SHP77 (cell line): ENCODE measurements at places on chromosomes 5 and 9.

GRCh38 chr5:169004551-169004950 lies 296.4 kb downstream of the SLIT3 start:
- DNase-seq, result no peak

DNA sequence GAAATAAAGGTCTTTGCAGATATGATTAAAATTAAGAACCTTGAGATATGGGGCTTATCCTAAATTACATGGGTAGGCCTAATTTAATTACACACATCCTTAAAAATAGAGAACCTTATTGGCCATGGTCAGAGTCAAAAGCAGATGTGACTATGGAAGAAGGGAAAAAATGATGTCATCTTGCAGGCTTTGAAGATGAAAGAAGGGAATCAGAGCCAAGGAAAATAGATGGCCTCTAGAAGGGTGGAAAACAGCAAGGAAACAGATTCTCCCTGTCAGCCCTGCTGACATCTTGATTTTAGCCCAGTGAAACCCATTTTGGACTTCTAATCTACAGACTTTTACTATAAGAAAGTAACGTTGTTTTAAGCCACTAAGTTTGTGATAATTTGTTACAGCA lies 37.6 kb upstream of the KCNN2 start:
- no peak for DNase-seq

DNA sequence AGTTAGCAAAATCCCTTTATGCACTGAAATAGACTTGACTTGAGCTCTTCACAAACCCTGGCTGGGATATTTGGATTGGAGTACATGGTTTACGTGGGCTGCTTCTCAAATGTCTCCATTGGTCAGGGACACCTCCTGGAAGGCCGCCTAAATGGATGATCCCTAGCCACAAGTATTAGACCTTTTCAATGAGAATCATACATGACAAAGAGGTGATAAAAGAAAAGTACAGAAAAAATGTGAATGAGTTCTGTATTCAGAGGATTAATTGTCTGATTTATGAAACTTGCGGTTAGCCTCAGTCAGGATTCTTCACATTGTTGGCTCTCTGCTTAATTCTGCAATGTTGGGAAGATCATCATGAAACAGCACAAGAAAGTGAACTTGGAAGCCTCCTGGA lies 752.8 kb upstream of the ADAMTS16 start:
- DNase-seq, result no peak

- no peak for DNase-seq
Measured at GRCh38 chr9:133464638-133465037, 4.9 kb downstream of the CACFD1 start.

DNA sequence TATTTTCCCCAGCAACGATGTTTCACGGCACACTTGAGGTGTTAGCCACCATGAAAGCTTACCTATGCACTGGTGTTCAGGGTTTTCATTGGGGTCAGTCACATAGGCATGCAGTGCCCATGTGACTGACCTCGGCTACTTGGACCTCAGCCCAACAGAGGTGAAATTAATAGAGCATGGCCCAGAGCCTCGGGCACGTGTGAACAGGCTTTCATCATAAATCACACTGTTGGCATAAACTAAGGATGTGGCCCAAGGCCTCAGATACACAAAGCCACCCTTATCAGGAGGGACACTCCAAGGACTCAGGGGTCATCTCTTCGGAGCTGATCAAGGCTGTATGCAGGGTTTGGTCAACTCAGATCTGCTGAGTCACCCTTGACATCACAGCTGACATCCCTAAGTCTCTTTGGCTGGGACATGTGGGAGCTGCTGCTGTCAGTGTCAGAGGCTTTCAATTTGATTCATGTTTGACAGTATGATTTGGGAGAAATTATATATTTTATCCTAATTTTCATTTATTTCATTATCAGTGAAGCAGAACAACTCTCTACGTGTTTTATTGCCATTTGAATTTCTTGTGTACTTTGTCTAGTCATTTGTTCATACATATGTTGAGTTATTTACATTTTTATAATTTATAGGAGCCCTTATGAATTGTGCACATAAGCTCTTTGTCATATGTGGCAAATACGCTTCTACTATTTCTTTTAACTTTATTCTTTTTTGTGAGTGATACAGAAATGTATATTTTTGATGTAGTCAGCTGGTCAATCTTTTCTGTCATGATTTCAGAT lies 59.7 kb upstream of the ANKRD33B start:
- DNase-seq, result peak; percentile 73

- DNase-seq, result no peak
Measured at GRCh38 chr9:136192289-136193126, 12.4 kb downstream of the LHX3 start.

GRCh38 chr9:85291266-85291665 lies 450.5 kb downstream of the AGTPBP1 start:
- no peak for DNase-seq

GRCh38 chr9:119818726-119819435 lies 449.6 kb upstream of the BRINP1 start:
- DNase-seq, result no peak

DNA sequence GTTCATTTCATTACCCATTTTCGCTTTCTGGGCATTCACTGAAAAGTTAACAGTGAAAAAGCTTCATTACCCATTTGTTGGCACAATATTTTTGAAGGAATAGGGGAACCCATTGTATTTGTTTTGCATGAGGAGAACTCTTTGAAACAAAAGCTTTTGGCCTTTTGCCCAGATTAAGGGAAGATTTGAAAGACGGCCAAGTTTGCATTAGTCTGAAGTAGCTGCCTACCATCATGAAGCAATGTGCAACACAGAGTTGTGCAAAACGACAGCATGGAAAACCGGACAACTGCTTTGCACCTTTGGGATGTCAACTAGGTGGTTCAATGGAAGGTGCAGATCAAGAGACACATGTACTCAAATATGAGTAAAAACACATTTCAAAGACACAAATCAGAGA lies 84.9 kb downstream of the TRPM3 start:
- DNase-seq, result no peak

GRCh38 chr5:930866-931265 lies 38.2 kb downstream of the TRIP13 start:
- no peak for DNase-seq

DNA sequence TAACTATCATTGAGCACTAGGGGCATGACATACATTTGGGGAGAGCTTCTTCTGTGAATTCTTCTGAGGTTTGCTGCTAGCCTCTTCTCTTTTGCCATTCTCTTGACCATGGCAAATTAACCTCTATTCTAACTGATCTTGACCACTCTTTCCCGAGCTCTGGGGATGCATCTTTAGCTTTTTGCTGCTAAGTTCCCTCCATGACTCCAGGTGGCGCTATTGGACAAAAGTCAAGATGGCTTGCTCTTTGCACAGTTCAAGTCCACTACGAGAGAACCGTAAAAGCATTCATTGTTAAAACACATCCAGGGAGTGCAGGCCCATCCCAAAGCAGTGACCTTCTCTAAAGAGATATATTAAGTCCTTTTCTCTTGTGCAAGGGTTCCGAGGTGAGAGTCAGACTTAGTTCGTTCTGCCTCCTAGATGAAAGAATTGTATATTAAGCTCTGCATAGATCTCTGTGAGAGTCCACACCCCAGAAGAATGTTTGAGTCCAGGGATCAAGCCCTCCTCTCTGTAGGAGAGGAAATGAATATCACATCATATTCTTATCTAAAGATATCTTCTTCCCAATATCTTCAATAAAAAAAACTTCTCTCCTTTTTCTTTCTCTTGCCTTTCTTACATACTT lies 1152.9 kb upstream of the CDH6 start:
- DNase-seq, result peak; percentile 93

- DNase-seq, result no peak
Measured at GRCh38 chr9:71269859-71270258, 148.4 kb upstream of the TRPM3 start.

- DNase-seq, result peak; percentile 23
Measured at GRCh38 chr5:79803007-79803406, 113.4 kb downstream of the CMYA5 start.

- no peak for DNase-seq
Measured at GRCh38 chr9:76215066-76215465, 179.2 kb downstream of the RFK start.

DNA sequence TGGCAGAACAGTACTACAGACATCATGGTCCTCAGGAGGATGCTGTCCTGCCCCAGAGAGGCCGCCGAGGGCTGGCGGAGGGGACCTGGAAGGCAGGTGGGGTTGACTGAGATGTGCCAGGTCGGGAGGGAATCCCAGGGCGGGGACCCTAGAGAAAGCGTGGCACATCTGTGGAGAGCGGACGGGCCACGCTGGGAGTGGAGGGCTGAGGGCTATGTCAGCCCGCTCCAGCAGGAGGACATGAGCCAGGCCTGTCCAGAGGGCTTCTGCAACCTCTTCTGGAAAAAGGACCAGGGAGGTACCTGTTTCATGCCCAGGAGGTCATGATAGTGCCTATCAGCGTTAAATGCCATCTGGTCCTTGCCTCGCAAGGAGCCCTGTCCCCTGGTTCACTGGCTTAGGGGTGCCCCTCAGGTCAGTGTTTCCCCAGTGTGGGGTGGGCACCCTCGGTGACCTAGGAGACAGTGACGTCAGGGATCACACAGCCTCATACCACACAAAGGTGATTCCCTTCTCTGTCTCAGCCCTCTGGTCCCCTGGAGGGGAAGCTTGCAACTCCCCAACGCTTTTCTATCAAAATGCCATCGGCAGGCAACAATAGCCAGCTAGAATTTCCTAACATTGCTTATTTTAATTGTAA lies 103.6 kb upstream of the IER5L start:
- DNase-seq, result no peak

DNA sequence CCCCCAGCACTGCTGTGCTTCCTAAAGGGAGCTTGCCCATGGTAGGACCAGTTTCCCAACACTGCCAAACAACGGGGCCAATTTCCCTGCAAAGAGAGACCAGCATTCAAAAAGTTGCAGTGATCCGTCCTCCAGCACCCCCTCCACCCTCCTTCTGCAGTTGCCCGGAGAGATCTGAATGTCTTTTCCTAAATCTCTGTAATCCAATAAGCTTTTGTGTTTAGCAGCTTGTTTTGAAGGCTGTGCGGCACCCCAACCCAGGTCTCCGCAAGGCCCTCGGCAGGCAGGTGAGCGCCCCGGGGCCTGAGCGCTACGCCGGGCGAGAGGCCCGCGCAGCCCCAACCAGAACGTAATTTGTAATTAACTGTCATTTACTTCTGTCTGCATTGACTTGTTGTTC lies 366.9 kb upstream of the IRX2 start:
- DNase-seq, result no peak

GRCh38 chr9:98195671-98196070 lies 3.2 kb upstream of the CORO2A start:
- no peak for DNase-seq

DNA sequence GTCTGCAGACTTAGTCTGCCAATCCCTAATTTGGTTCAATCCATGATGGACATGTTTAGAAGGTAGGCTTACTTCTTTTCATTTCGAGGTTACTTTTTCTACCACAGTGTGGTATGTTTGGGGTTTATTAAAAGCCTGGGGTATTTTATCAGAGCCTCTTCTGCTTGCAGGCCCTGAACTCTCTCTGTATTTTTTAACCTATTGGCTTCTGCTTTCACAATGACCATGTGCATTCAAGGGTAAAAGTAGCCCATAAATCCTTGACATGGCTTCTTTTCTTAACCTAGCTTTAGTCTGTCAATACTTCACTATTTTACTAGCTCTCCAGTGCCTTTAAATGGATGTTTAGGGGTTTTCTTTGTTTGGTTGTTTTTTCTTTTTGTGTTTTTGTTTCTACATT lies 286.6 kb downstream of the FER start:
- no peak for DNase-seq

DNA sequence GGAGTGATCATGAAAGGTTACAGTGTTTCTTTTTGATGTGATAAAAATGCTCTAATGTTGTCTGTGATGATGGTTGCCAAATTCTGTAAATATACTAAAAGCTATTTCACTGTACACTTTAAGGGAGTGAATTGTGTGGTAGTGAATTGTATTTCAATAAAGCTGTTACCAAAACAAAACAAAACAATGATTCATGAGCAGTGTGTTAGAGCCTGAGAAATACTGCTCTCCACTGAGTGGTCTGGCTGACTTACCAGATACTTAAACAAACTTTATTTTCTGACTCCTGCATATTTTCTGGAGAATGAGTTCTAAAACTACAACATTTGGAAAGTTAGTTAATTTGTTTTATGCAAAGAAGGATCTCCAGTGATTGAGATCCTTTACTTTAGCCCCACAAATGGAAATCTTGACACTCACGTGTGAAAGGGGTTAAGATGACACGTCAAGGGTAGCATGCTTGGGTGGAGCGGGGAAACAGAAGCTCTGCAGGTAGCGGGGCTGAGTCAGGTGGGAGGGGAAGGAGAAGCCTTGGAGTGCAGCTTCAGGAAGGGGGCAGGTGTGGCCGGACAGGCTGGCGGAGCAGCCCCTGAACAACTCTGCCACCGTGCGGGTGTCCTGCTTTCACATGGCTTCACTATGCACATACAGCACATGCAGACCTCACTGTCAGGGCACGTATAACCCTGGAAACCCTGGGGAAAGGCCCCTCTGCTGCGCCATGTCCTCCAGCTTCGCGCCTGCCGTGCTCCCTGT lies 256.7 kb downstream of the IRX1 start:
- no peak for DNase-seq

GRCh38 chr9:99425124-99425523 lies 203.0 kb downstream of the SEC61B start:
- no peak for DNase-seq

DNA sequence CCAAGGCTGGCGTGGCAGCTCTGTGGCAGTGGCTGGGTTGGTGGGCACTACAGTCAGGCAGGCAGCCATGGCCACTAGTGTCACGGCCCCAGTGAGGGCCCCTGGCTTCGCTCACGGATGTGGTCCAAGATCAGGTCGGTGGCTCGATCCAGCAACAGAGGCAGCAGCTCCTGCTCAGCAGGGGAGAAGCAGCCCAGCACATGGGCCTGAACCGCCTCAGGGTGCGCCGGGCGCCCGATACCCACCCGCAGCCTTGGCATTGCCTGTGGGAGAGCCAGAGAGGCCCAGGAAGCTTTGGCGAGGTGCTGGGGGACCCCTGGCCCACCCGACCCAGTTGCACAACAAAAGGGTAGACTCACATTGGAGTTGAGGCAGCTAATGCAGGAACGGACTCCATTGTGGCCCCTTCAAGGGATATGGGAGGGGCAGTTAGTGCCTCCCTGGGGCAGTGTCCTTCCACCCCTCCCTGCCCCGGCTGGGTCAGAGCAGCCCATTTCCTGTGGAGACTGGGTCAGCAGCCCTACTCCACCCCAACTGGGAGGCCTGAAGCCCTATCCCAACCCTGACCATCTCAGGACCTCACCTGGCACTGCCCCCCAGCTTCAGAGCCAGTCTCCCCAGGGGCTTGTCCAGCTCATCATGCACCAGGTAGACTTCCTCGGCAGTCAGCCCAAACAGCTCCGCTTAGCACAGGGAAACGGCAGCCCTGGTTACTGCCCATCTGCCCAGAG lies 1.3 kb downstream of the PTRH1 start:
- DNase-seq, result no peak

DNA sequence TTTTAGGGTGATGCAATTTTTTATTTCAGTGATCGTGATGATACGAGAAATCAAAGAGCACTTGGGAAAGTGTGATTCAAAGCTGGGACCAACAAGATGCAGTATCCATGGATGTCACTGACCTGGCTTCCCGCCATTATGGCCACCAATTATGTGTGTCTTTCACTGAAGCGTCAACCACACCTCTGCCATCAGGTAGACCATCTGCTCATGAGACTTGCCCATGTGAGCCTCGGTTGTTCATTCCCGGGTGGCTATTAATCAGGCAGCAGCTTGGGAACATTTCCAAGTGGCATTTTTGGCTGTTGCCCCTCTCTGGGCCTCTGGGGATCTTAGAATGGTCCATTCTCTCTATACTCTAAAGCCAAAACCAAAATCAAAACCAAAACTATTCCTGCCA lies 436.0 kb upstream of the ADAMTSL1 start:
- no peak for DNase-seq

GRCh38 chr5:170632985-170633234 lies 129.1 kb downstream of the KCNIP1 start:
- DNase-seq, result peak; percentile 15

- DNase-seq, result no peak
Measured at GRCh38 chr9:29393064-29393463, 1819.8 kb upstream of the C9orf72 start.
